Activated naive CD4-positive, alpha-beta T cell treated with anti-CD3 and anti-CD28 coated beads, Interleukin-2, amount 50 U/mL, for 72 hours (primary cell): ENCODE measurements at places on chromosomes 5 and 9. TPM values are rescaled to one million over a fixed set of nuclear protein-coding genes. Genes with fewer than 3 reads are reported as not detected.

DNA sequence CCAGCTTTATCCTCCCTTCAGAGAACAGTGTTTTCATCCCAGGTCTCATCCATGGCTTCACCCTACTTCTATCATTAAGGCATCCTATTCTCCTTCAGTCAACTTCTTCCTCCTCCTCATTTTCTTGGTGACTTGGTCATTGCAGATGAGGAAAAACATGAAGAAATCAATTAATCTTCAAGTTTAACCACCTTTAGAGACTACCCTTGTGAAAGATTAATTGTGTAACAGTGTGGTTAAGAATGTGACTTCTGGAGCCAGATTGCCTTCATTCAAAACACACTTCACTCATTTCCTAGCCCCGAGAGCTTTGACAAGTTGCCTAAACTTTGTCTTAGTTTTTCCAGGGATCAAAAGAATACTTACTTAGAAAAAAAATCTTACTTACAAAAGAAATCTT lies 110.0 kb downstream of the STK32A start:
- no peak for DNase-seq

DNA sequence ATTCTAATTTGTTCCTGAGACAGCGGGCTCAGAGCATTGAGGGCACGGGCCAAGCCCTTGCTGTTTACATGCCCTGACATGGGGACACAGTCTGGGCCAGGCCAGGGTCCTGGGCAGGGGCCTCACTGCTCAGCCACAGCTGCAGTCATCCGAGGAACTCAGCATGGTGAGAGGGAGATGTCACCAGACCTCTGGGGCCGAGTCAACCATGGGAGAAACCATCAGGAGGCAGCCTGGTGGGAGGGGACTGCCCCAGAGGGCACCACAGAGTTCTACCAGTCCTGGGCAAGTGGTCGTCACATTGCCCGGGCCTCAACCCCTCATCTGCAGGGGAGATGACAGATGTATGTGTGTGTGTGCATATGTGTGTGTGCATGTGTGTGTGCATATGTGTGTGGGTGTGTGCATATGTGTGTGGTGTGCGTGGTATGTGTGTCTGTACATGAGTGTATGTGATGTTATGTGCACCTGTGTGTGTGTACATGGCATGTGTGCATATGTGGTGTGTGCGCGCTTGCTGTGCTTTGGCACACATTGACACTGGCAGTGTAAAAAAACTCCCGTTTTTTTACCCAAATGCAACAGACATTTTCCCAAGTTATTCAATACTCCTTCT lies 42.4 kb upstream of the TMEM250 start:
- DNase-seq: no peak

GHR gene
- total RNA-seq: not detected

FOXI1 gene
- total RNA-seq: not detected

DNA sequence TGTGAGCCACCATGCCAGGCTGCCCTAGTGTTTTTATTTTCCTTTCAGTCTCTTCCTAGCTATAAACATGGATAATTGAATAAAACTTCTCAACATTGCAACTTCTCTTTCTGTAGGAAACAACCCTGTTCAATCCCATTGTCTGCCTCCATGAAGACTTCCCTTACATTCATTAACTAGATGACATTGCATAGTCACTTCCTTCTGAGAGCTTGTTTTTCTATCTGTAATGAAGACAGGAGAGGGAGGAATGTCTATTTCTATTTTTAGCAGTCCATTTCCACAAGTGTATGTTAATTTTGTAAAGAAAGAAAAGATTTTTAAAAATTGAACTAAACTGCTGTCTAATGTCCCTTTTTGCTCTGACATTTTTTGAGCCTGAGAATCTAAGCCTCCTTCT lies 55.6 kb upstream of the MELK start:
- DNase-seq: no peak

DNA sequence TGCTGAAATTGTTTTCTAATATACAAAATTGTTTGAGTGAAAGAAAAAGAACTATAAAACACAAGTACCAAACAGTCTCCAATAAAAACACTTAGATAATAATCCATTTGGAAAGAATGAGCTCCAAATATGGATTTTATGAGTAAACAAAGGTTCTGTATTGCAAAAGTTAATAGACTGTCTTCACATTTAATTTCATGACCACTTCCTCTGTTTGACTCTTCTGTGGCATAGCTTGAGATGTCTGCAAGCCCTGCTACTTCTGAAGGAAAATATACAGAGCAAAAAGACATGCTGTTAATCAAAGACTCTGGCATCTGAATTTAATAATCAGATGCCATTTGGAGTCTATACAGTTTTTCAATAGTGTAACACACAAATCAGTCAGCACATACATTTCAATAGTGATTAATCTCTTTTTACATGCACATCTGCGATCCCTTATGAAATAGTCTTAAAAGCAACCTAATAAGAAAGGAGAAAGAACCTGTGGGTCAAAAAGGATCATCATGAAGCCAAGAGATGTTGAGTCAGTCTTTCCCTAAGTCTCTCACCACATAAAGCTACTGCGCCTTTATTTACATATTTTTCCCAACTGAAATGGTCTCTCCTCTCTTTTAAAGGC lies 165.4 kb upstream of the LHFPL2 start:
- DNase-seq: no peak

GRCh38 chr5:34467436-34467835 lies 188.7 kb upstream of the RAI14 start:
- no peak for DNase-seq

GRCh38 chr5:143165049-143165880 lies 238.2 kb downstream of the NR3C1 start:
- no peak for DNase-seq

GRCh38 chr9:104738452-104738851 lies 9.0 kb upstream of the NIPSNAP3A start:
- no peak for DNase-seq

IFNB1 gene
- 0.46 TPM for total RNA-seq

GRCh38 chr5:56088967-56089829 lies 94.4 kb upstream of the IL6ST start:
- DNase-seq: no peak

GRCh38 chr9:18360005-18360404 lies 113.9 kb upstream of the ADAMTSL1 start:
- DNase-seq: no peak

TMC1 gene
- total RNA-seq: not detected

DNA sequence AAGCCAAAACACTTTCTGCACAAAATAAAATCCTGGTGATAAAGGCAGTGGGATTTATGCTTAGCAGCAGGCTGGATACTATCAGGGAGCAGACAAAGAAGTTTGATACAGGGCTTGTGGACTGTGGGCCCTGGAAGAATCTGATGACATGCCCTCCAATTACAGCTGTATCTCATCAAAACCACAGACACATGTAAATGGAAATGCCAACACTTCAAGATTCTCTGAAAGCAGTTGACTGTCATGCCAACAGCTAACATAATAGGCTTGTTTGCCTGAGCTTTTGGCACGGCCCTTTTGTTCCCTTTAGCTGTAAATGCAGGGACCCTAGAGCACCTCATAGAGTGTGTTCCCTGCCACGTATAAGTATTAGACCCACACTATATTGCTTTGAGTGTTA lies 114.4 kb downstream of the STK32A start:
- DNase-seq: no peak

GRCh38 chr5:136766456-136766855 lies 401.1 kb upstream of the TRPC7 start:
- DNase-seq: no peak

DNA sequence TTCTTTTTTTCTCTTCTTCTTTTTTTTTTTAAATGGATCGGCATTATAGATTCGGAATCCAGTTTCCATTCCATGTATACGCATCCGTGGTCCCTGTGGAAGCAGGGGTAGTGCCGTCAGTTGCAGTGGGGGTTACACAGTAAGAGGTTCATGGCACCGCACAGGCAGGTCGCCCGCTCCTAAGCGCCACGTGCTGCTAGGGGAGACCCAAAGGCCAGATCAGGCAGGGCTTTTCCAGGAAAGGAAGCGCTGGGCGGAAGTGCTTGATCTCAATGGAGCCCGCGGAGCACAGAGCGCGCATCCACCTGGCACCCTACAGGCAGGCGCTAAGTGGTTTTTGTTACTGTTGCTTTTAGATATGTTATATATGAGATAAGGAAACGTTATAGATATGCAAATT lies 174.8 kb upstream of the OR13F1 start:
- DNase-seq: no peak

DNA sequence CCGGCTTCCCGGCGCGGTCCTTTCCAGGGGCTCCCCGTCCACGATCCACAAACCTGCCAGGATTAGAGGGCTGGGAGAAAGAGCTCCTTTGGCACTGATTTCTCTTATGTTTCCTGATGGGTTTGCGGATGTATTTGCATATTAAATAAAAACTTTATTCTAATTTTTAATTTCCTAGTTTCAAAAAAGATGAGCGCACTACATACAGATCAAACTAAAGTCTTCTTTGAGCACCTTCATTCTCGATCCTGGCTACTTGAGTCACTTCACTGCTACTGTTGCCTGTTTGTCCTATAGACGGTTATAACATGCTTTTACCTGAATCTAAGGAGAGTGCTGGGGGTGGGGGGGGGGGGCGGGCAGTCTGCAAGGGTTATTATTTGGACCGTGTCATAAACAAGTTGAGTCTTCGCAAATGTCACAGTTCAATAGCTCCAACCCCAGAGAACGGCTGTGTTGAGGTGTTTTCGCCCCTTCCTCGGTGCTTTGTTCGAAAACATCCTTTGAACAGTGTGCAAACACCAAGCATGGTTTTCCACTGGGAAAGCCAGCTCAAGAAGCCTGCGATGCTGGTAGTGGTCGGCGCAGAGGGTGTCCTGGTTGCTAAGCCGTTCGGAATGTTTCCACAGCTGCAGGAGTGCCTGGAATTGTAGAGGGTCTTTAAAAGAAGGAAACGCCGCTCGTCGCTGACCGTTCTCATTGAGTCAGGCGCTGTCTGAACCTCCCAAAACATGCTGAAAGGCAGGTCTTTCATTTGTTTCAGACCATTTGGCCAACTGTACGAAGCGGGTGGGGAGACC lies 1.1 kb upstream of the STK10 start:
- DNase-seq: peak; percentile 13

GRCh38 chr5:165152058-165152457 lies 1646.6 kb downstream of the MAT2B start:
- DNase-seq: no peak

- no peak for DNase-seq
These were observed 7.9 kb downstream of the TXNDC8 start for GRCh38 chr9:110329639-110330230.

DNA sequence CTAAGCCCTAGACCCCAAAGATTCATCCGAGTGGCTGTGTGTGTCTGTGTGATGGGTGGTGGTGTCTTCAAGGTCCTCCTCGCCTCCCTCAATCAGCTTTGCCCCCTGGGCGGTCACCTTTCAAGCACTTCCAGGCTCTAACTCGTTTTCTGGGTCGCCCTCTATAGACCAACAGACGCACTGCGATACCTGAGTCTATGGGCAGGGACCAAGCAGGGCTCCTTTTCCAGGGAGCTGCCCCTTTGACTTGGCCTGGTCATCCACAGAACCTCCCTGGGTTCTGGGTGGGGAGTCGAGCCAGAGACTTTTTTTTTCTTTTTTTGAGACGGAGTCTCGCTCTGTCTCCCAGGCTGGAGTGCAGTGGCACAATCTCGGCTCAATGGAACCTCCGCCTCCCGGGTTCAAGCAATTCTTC lies 1.1 kb downstream of the SLC27A4 start:
- DNase-seq: peak; percentile 75
